HS-27A (cell line): ENCODE measurements at places on chromosomes 12 and 14.

GRCh38 chr14:67442139-67442906 lies 30.4 kb upstream of the PLEK2 start:
- DNase-seq, result no peak

DNA sequence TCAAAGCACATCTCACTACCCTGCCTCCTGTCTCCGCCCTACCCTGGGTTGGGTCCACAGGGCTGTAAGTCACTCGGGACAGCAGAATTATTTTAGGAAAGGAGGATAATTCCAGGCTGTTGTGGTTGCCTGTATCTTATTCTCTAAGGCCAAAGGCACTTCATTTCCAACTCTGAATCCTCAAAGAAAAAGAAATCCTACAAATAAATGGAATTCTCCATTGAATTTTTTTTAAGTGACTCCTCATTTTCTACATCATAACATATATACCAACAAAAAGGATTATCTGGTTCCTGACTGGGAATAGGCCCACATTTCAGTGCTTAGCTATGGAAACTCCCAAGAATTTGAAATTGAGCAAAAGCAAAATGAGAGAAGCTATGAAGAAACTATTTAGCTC lies 186.4 kb downstream of the ITPR2 start:
- no peak for DNase-seq

- no peak for DNase-seq
Measured at GRCh38 chr12:88958946-88959345, 378.7 kb upstream of the KITLG start.

DNA sequence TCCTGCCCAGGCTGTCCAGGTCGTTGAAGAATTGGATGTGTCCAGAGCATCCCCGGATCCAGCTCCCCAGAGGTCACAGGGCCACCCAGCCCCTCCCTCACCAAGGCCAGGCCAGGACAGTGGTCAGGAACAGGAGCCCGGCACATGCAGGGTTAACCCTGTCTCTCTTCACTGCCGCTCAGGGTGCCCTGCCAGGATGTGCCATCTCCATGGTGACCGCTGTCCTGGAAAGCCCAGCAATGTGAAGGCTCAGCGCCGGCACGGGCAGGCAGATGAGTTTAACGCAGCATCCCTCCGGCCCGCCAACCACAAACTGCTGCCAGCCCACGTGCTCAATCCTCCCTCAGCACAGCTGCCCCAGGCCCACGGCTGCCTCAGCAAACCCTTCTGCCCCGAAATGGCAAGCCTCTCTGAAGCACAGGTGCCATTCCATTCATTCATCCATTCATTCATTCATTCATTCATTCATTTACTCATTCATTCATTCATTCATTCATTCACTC lies 4.4 kb downstream of the TMEM179 start:
- no peak for DNase-seq

DNA sequence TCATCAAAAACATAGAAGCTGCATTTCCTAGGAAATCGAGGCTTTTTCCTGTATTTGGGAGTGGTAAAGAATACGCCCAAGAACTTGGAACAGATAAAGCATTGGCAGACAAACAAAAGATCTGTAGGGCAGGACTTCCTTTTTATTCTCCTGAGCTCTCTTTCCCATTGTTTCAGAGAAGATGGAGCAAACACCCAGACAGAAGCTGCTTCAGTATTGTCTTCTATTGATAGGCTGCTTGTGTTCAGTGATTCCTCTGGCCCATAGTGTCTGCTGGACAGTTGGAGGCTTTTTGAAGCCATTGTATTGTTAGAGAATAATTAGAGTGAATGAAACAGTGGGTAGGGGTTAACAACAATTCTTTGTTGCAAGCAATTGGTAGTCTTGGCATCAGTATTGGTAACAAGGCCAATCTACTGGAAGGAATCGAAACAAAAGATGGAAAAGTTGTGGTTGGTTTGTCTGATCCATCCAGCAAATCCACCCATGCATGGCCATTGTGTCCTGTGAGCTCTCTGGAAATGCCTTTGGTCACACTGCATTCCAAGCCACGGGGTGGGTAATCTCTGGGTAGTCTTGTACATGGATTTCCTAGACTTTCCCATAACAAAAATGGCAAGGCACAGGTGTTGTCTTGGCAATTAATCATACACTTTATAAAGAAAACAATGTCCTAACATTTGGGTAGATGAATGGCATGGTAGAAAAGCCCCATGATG lies 424.8 kb downstream of the RAD51B start:
- DNase-seq, result no peak

GRCh38 chr12:4032924-4033615 lies 159.9 kb upstream of the PARP11 start:
- no peak for DNase-seq

- DNase-seq, result no peak
Measured at GRCh38 chr14:79036441-79036840, 866.3 kb downstream of the NRXN3 start.

DNA sequence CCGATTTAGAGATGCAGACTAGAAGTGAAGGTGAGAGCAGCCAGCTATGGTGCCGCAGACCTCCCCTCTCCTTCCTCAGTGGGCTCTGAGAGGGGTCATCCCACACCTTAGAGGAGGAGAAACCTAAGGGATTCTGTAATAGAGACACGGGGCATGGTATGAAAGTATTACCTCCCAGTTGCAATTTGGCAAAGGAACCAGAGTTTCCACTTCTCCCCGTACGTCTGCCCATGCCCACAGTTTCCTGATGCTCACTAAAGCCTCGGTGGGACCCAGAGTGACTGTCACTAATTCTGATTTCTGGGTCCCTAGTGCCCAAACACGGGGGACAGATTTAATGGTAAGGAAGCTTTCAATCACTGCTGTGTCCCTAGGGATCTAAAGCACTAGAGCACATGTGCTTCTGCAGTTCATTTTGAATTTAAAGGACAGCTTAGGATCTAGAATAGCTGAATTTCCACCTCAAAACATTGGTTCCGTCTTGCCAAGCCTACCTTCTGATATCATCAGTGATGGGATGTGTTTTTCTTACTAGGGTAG lies 44.1 kb downstream of the DAD1 start:
- no peak for DNase-seq

- DNase-seq, result no peak
Measured at GRCh38 chr12:48966177-48966895, 5.2 kb downstream of the WNT10B start.
